Stimulated activated CD8-positive, alpha-beta memory T cell treated with anti-CD3 and anti-CD28 coated beads, Interleukin-4, amount 100 ng/mL, for 1 hour (primary cell): ENCODE measurements at places on chromosomes 16 and 17.

DNA sequence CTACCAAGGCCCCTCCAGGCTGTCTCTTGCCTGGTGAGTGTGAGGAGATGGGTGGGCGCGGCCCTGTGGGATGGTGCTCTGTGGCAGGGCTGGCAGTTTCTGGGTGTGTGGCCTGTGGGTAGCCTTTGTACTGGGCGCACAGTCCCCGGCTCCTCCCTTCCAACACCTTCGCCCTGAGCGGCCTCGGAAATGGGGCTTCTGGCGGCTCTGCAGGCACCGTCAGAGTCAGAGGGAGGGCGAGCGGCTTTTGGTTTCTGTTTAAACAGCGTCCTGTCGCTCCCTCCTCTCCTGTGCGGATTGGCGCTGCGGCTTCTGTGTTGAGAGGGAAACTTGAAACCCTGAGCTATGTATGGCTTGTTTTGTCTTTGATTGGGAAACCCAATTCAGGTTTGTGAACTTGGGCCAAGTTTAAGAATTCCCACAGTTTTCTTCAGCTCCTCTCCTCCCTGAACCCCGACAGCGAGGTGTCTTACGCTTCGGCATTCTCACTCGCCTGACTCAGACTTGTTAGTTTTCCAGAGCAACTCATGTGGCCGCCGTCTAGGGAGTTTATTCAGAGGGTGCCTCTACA lies 8.3 kb upstream of the ZNF750 start:
- no peak for DNase-seq

GRCh38 chr17:4266550-4266949 lies 2.8 kb upstream of the ANKFY1 start:
- no peak for DNase-seq

DNA sequence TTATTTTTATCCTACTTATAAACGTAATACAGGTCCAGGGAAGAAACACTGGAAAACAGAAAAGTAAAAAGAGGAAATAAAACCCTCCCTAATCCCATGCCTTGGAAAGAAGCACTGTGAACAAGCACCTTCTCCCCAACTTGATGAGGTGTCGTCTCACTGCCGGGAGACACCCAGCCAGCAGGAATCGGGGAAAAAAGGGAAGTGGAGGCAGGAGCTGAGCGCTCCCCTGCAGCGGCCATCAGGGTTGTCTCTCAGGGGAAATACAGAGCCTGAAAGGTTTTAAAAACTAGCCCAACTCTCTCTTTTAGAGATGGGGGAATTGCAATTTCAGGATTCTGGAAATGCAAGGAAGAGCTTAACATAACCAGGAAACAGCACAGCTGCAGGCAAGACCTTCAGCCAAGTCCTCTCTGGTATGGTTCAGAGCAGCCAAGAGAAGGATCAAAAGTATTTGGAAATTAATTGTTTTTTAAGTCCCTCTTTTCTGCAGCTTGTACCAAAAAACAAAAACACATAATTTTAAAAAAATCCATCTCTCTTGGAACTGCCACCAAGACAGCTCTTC lies 96.3 kb upstream of the RCVRN start:
- no peak for DNase-seq

DNA sequence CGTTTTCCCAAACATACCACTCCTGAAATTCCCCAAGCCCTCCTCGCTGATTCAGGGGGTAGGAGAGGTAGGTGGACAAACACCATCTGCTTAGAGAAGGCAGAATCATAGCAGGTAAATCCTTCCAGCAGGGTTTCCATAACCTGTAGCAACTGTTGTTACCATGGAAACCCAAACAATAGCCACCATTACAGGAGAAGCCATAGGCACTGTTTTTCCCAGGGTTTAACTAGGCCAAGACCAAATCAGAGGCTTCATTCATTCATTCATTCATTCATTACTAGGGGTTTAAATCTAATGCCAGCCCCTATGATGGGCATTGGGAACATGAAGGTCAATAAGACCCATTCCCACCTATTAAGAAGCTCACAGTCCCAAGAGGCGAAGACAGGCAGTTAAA lies 25.5 kb upstream of the CIITA start:
- DNase-seq: no peak

DNA sequence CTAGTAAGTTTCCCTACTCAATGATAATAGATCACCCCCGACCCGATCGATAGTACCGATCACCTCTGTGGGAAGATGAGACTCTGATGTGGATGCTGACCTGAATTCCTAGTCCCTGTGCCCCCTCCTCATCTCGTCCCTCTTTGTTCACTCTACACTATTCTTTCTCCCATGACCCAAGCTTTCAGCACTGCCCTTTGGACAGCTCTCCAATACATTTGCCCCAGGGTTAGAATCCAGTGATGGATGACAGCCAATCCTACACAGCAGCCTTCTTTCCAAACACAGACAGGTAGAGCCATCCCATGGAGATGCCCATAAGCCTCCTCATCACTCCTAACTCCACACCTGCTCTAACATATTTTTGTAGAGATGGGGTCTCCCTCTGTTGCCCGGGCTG lies 141.1 kb downstream of the GSG1L start:
- no peak for DNase-seq

GRCh38 chr17:82815790-82816305 lies 24.0 kb downstream of the ZNF750 start:
- DNase-seq: no peak

DNA sequence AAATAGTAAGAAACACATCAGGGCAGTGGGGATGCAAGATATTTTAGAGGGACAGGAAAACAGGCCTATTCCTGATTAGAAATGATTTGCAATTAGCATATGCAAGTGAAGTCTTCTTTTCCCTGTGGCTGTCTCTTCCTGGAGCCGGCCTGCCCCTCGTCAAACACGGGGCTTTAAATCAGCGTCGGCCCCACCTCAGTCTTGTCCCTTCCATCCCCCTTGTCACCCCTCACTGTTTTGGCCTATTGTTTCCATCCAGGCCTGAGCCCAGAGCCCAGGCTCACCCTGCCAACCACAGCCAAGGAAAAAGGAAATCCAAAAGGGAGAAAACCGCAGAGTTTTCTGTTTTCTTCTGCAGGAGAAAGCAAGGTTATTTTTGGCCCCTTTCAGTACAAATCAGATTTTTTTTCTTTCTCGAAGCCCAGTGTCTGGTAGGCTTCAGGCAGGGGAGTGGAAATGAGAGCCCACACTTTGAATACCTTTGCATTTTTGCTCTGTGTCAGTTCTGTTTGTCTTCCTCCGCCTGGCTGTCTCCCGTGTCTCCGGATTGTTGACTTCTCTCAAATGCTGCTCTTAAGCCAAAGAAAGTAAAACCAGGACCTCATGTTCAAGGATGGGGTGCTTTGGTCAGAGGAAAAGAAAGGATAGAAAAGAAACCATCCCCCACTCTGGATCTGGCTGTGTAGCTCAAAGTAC lies 399.9 kb upstream of the CDH11 start:
- DNase-seq: no peak

- no peak for DNase-seq
These were observed 403.4 kb downstream of the WWOX start for GRCh38 chr16:78502812-78503350.

- DNase-seq: peak; percentile 34
These were observed at the start of gene SKAP1 for GRCh38 chr17:48429638-48430586. TSS of gene SKAP1 (minus strand) at chr17:48430214.

DNA sequence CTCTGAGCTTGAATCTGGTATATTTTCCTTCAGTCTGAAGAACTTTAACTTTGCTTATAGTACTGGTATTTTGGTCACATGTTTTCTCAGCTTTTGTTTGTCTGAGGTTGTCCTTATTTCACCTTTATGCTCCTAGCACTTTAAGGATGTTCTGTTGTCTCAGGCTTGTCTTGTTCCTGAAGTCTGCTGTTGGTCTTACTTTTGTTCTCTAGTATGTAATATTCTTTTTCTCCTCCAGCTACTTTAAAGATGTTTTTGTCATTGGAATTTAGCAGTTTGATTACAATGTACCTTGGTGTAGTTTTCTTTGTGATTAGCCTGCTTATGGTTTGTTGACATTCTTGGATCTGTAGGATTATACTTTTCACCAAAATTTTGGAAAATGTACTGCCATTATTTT lies 23.6 kb downstream of the RPTOR start:
- DNase-seq: no peak

GRCh38 chr16:23640615-23640930 lies 537 bp downstream of the PALB2 start:
- no peak for DNase-seq

- no peak for DNase-seq
These were observed 273.9 kb downstream of the HAPSTR1 start for GRCh38 chr16:9365370-9365728.

DNA sequence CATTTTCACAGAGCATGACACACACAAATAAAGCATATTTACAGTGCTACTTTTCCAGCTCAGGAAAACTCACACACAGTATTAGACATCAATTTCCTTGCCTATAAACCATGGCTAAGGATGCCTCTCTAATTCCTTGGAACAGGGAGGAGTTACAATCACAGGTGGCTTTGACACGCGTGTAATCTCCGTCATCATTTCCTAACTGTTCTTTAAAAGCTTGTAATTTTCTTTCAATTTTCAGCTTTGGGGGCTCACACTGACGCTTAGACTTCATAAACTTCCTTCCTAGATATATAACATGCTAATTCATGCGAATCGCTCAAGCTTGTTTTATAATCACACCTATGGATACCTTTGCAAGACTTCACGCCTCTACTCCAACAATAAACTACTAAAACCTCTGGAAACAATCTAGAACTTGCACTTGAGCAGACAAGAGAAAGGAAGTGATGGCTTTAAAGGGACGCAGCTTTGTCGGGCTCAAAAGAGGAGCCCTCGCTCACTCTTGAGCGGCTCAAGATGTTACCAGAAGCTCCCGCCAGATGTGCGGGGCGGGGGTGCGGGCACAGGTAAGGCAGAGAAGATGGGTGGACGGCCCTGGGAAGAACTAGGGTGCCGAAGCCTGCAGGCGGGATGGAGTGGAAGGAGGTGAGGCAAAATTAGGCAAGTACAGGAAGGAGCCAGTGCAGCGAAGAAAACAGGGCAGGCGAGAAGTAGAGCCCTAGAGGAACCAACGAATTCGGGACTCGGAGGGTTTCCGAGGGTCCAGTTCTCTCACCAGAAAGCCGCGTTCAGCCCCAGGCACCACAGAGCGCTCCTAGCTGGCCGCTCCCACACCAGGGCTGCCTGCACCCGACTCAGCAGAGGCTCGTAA lies 631 bp downstream of the RETREG3 start:
- DNase-seq: peak; percentile 12

DNA sequence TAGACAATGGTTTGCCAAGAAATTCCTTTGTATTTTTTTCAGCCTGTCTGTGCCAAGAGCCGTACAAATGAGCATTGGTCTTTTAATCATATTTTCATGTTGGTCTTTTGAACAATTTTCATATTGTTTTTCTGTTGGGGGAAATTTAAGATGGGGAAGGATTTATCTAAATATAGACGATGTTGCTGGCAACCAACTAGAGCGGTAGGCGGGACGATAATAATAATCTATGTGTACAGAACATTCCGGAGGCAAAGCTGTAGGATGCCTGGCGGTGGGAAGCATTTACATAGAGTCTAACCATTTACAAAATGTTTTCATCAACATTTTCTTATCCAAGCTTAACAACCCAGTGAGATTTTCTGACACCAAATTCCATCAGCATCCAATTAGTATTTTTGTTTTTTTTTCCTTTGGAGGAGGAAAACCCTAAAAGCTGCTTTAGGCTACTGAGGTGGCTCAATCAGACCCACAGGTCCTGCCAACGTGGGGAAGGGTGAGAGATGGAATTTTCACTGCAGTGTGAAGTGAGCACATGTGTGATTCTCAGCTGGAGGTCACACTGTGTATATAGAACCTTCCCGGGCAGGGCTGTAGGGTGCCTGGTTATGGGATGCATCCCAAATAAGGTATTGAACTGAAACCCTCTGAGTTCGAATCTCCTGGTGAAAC lies 11.7 kb upstream of the SEC14L1 start:
- DNase-seq: no peak

DNA sequence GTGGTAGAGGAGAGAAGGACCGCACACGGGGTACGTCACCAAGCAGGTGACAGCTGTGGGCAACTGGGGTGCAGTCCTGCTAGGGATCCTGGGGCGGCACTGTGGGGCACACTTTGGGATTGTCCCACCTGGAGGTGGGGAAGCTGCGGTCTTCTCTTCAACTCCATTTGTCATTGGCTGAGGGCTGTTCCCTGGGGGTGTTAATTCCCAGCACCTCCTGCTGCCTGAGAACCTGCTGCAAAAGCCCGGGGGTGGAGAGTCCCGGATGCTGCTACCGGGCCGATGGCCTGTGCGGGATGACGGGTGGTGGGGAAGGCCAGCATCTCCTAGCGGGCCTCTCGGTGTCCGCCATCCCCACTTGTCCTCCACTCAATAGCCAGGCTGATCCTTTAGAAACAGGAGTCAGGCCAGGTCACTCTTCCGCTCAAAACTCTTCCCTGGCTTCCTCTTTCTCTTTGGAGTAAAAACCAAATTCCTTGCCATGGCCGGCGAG lies 100.2 kb downstream of the CYLD start:
- no peak for DNase-seq

DNA sequence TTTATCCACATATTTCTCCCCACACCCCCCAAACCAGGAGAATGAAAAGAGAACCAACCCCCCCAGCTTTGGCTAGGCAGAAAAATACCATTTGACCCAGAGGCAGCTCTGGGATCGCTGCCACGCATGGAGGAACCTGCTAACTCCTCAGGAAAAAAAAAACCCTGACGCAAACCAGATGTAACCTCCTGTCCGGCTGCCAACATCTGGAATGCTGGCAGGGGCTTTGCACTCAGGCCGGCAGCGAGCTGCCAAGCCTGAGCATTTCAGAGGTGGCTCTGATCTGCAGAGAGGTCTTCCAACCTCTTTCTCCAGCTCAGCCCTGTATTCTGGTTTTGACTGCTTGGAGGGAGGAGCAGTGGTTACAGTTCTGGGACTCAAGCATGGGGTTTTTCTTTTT lies 8.2 kb downstream of the IGFBP4 start:
- DNase-seq: no peak

DNA sequence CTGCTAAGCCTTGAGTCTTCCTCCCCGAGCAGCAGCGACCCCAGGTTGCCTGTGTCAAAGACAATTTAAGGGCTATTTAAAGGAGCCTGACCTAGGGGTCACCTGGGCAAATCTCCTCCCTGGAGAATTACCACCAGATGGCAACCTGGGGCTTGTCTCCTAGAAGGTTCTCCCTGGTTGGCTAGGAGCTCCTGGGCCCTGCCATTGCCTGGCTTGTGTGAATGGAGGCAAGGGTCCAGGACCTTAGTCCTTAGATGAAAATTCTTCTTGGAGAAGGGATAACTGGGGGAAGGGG lies 51.3 kb upstream of the TAC4 start:
- DNase-seq: no peak

DNA sequence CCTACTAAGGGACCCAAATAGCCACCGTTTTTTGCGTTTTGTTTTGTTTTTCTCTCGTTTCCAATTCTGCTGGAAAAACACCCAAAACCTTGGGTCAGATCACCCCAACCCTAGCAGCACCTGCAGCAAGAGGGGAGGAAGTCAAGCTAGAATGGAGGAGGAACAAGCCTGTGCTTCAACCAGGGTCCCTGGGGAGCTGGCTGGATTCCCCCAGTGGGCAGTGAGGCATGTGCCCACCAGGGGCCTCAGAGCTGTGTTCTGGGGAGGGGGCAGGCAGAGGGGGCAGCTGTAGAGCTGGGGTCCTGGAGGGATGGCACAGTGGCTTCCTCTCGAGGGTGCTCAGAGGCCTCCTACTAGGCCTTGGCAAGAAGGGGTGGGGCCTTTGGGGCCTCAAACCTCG lies 6.5 kb downstream of the CD79B start:
- no peak for DNase-seq

GRCh38 chr16:80299416-80299815 lies 241.4 kb upstream of the DYNLRB2 start:
- DNase-seq: no peak

GRCh38 chr17:28572259-28573039 lies 1.1 kb upstream of the PIGS start:
- DNase-seq: no peak

- DNase-seq: peak; percentile 76
These were observed 3.3 kb upstream of the PPP1R1B start for GRCh38 chr17:39623356-39623950.
